ENCODE measurements at places on chromosomes 1 and 21. TPM values are rescaled to one million over a fixed set of nuclear protein-coding genes. Genes with fewer than 3 reads are reported as not detected.

GRCh38 chr21:17460094-17460493 is 52.7 kb upstream of the CXADR start:
- no peak for DNase-seq

GRCh38 chr1:17081439-17081838 is 27.6 kb upstream of the SDHB start:
- DNase-seq = no peak

DNA sequence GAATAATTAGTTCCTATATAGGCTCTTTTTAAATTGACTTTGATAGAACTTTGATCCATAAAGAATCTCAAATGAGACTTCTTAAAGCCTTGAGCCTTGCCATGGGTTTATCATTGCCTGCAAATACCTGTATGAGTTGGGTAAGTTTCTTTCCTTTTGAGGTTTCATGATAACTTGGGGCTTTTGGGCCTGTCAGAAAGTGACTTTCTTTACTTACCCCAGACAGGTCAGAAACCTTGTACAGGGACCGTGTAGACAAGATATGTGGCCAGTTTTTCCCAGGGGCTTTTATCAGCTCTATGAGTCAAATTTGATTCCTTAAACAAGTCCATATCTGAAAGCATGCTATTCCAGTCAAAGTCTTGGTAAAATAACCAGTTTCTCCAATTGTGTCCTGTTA is 17.3 kb downstream of the KCTD3 start:
- no peak for DNase-seq

DNA sequence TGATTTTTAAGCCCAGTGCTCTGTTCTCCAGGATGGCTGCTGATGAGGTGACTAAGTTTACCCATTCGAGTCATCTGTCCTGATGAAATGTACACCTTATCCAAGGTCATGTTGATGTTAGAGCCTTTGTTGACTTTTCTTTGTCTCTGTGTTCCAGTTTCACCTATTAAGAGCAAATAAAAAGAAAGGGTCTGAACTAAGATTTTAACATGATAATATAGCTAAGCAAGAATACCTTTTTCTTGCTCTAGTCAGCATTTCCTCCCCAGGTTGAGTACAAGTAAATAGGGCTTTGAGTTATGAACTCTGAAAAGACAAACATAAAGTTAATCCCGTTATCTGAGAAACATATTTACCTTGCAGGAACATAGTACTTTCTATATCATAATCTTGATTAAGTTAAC is 52.1 kb upstream of the GPR88 start:
- no peak for DNase-seq

GRCh38 chr21:20800106-20800505 is 198.1 kb upstream of the NCAM2 start:
- DNase-seq = no peak

DNA sequence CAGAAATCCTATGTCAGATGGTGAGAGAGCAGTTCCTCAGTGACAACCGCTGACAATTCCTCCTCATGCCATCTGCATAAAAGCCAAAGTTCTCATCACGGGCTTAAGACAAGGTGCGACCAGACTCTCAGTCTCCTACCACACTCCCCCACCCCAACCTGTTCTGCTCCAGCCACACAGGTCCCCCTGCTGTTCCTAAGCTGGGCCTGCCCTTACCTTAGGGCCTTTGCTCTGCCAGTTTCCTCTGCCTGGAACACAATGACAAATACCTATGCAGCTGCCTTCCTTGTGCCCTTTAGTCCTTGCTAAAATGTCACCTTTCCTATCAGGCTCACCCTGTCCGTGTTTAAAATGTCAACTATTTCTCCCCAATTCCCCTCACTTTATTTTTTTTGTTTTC is 382.2 kb downstream of the NTNG1 start:
- no peak for DNase-seq

DNA sequence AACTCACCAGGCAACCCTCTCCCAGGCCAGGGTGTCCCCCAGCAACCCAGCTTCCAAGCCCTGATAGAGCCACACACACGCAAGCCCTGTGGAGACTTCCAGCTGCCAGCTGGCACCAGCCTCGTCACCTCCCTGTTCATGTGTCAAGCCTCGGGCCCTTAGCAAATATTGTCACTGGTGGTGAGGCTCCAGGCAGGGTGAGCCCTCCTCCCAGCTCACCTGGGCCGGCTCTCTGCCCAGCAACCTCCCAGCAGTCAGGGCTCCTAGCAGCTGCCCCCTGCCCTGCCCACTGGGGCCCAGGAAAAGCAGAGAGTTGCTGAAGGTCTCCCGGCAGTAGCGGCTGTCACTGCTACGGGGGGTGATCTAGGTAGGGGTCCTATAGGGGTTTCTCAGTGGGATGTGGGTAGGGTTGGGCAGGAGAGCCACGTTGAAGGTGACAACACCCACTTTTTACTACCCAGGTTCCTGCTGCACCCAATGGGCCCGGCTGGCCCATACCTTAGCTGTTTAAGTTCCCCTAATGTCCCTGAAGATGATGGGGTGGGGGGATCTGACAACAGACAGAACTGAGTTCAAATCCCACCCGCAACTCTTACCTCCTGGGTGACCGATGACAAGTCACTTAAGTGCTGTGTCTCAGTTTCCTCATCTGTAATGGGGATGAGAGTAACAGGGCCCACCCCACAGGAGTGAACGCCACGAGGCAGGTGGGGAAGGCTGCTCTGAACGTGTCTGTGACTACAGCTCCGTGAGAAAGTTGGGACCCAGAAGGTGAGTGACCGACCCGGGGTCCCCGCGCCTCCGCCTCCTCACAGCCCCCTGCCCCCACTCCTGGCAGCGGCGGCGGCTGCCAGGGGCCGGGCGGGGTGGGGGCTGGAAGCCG is 678 bp downstream of the TTC39A start:
- no peak for DNase-seq

DNA sequence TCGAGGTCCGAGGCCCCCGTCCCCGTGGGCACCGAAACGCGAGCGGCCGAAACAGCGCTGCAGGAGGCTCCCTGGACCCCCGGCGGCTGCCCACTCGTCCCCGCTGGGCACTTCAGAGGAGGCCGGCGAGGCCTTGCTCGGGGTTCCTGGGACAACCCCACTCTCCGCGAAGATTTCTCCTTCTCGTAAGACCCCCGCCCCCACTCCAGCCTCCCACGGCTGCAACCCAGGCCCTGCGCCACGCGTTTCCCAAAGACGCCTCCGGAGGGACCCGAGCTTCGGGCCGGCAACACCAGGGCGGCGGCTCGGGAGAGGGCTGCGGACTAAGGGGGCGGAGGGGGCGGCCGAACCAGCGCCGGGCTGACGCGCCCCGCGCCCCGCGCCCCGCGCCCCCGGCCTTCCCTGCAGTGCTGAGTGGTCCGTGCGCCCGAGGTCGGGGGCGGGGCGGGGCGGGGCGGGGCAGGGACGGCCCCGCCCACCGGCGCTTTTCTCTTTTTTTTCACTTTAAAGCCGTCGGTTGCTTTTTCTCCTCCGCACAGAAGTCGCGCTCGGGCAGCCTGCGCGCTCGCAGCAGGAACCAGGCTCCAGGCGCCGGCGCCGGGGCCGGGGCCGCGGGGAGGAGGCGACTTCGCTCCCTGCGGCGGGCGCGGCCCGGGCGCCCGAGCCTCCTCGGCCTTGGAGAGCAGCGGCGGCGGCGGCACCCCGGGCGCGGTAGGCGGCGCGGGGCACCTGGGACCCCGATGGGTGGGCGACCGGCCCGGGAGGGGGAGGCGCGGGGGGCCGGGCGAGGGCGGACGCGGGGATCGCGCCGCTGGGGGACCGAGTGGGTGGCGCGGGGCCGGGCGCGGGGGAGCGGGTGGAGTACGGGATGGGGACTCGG is at the start of gene SPSB1:
Gene SPSB1, plus strand, starts transcription at position 534 of the 880 bp plus-strand sequence. CDS start 62,998 bp downstream, outside the sequence.
- no peak for DNase-seq

- DNase-seq = no peak
Measured at GRCh38 chr1:36696261-36696940, 213.7 kb upstream of the CSF3R start.

- DNase-seq = no peak
Measured at GRCh38 chr1:184624626-184625025, 130.0 kb downstream of the EDEM3 start.

GRCh38 chr1:184101571-184101970 is 50.0 kb downstream of the TSEN15 start:
- no peak for DNase-seq

DNA sequence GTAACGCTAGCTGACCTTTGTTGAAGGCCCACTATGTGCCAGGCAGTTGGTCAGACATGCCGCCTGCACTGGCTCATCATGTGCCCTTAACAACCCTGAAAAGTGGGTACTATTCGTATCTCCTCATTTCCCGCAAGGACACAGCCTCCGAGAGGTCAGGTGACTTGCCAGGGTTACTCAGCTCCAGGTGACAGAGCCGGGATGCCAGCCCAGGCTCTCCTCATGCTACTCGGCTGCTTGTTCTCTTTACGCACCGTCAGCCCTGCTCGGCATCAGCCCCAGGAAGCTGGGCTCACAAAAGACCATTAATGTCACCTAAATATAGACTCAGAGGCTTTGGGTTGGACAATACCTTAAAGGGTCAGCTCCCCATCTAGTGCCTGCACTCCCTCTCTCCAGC is 29.0 kb downstream of the GRHL3 start:
- DNase-seq = no peak

DNA sequence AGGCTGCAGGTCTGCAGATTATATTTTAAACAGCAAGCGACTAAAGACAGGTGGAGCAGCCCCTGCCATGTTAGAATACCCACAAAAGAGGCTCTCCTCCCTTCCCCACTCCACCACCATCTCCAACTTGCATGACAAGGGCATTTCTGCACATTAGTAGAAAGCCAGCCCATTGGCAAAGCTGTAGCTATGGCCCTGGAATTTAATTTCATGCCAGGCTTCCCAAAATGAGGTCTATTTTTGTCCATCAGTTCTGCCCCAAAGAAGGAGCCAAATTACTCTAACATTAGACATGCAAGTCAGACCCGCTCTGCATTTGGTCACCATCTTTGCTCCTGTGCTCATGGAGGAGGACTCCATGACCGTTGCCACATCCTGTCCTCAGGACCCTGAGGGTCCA is 115.2 kb downstream of the LAMC2 start:
- DNase-seq = no peak

GRCh38 chr1:165300400-165300903 is 56.1 kb downstream of the LMX1A start:
- DNase-seq = no peak

DNA sequence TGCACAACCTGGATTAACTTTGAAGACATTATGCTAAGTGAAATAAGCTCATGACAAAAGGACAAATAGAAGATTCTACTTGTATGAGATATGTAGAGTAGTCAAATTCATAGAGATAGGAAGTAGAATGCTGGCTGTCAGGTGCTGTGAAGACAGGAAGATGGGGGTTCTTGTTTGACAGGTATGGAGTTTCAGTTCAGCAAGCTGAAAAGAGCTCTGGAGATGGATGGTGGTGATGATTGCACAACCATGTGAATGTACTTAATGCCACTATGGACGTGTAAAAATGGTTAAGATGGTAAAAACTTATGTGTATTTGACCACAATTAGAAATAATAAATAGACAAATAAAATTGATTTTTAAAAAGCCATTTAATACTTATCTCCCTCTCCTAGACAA is 169.8 kb upstream of the DUSP10 start:
- no peak for DNase-seq

GRCh38 chr1:244180256-244180655 is 129.2 kb downstream of the ZBTB18 start:
- no peak for DNase-seq

GRCh38 chr1:154446292-154446691 is 41.1 kb downstream of the IL6R start:
- DNase-seq = no peak

DNA sequence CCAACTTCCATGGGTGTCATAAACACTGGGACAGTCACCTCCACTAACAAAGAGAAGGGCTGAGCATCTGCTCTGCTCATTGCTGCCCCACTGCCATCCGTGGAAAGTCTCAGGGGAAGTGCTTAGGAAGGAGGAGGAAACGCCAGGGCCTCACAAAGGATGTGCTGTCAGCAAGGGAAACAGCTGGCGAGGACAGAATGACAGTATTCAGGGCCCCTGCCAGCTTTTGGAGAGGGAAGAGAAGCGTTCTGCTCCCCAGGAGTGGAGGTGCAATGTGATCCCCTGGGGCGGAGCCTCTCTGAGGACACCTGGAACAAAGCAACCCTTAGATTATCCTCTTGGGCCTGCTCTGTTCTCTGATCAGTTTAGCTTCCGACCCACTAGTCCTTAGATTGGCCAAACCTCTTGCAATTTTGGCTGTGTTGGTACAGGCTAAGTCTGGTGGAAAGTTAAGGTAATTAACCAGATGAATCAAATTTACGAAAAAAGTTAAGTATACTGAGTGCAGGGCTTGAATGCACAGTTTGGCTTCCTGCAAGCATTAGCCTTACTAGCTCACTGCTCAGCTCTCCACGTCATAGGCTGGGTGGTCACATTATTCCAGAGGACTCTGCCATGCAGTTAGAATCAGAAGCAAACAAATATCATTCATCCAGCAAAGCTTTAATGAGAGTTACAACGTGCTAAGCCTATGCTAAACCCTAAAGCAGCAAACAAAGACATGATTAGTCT is 170.2 kb upstream of the NFIA start:
- DNase-seq = peak; percentile 60

DNA sequence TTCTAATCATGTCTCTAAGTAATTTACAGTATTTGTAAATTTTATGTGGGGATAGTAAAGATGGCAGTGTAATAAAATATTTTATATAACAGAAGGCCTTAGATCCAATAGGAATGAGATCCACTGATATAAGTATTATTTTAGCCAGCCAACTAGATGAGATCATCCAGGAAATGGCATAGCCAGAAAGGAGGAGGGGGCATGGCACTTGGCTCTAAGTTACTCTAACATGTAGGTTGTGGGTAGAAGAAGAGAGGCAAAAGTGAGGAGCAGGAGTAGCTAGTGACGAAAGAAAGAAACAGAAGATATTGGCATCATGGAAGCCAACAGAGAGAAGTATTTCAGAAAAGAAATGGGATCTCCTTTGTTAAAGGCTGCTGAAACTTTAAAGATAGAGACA is 426.1 kb downstream of the PTPRC start:
- DNase-seq = no peak

GRCh38 chr1:191085121-191085520 is 607.5 kb upstream of the BRINP3 start:
- DNase-seq = no peak

DNA sequence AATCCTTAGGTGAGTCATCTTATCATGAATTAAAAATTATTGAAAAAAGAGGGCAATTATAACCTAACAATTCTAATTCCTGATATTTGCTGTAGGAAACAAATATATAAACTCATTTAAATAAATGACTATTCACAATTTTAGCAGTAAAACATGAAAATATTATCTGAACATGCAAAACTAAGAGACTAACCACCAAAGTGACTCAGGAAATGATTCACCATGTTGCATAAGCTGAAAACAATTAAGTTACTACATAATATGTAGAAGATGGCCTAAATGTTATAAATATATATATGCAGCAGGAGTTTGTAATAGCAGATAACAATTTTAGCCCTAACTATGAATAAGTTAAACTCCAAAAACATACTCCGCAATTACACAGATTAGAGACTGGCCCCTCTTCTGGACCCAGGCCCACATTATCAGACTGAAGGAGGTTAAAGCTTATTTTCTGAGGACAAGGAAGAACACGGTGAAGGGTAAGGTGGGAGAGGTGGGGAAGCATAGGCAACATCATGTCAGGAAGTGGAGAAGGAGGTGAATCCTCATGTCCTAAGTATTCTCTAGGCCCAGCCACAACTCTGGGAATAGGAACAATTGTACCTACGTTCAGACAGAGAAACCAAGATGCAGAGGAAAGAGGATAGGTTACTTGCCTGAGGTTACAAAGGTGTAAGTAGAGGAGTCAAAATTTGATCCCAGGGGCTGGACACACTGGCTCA is 15.6 kb upstream of the AIM2 start:
- no peak for DNase-seq

Gene SPRR2B
- total RNA-seq = not detected

Gene ROR1
- total RNA-seq = 73.6 TPM

Gene PTPN22
- total RNA-seq = not detected

Gene COL24A1
- 0.77 TPM for total RNA-seq

Gene FNDC10
- total RNA-seq = 19.0 TPM

Gene GCSAML
- total RNA-seq = not detected
